ENCODE measurements at places on chromosomes 2 and 18.

- DNase-seq = no peak
Observed at GRCh38 chr2:75589391-75590105, 28.8 kb upstream of the EVA1A start.

- no peak for DNase-seq
Observed at GRCh38 chr2:111111101-111111755, 9.5 kb upstream of the BCL2L11 start.

DNA sequence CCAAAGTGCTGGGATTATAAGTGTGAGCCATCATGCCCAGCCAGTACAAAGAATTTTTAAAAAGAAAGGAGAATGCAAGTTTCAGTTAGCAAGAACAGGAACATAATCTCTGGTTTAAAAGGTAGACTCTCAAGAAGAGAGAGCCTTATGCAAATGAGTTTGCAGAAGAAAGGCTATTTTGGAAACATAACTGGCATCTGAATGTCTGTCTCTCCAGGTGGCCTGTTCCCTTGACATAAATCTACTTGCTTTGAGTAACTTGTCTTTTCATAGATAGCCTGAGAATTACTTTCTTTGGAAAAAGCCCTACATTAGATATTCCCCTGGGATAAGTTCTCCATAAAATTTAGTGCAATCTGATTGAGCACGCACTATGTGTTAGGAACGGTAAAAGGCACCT is 109.6 kb downstream of the ICOS start:
- no peak for DNase-seq

- no peak for DNase-seq
Observed at GRCh38 chr2:238119756-238120462, 18.6 kb upstream of the KLHL30 start.

GRCh38 chr2:83725735-83726134 is 733.3 kb downstream of the SUCLG1 start:
- DNase-seq = no peak

DNA sequence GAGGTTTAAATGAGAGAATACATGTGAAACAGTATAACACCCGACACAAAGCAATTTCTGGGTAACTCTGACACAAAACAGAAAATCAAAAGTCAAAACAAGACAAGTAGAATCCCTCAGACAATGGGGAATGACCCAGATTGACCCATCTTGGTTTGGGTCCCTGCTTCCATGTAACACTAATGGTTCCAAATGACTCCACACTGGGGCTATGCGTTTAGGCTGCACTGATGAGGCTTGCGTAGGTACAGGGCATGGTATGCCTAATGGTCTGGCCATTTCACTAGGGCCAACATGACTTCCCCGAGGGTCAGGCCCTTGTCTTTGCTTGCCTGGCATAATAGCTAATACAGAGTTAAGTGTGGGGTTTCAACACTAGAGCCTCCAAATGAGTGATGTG is 27.2 kb upstream of the NFE2L2 start:
- DNase-seq = no peak

DNA sequence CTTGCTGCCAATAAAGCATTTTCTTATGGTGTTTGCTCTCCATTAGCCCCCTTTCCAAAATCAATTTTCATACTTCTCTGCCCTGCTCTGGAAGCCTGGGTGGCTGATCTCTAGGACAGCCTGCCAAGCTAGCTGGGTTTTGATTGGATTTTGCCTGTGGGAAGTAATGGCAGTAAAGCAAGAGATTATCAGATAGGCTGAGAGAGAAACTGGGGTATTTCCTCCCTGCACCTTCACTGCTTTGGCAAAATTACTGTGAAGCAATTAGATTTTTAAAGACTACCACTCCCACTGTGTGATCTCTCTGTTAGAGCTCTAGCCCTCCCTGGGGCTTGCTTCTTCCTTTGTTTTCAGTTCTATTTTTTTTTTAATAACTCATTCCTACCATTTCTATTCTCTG is 223.8 kb downstream of the DLGAP1 start:
- DNase-seq = no peak

GRCh38 chr2:160522951-160523710 is 29.5 kb upstream of the RBMS1 start:
- no peak for DNase-seq

GRCh38 chr2:223626716-223627115 is 24.6 kb upstream of the SCG2 start:
- no peak for DNase-seq

DNA sequence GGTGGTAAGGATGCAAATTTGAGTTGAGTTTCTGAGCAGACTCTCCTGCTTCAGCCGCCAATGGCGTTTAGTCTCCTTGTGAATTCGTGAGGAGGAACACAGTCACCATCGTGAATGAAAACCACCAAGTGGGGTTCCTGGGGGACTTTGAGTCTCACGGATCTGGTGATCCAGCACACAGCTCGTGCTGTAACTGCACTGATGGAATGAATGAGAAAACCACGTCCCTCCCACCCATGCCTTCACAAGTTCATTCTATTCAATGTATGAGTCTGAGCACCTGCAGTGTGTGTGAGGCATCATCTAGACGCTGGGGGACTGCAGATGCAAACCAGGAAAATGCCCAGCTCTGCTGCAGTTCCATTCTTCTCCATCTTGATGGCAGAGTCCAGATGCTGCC is 127.9 kb downstream of the PIEZO2 start:
- no peak for DNase-seq

DNA sequence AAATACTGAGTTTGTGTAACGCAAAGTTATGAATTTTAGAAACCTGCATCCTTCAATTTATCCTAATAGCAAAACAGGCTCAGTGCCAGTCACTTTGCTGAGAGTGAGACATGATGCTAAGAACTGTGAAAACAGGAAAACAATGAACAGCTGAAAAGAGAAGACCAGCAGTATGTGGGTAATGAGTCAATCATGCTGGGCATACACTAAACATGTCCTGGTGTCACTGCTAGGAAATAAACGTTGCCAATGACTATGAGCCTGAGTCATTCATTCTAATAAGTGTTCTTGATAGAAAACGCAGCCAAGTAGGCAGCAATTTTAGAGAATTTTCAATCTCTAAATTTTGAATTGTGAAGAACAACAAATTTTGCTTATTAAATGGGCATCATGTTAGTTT is 237.3 kb downstream of the GALR1 start:
- DNase-seq = no peak

GRCh38 chr2:60849187-60849586 is 32.2 kb upstream of the REL start:
- no peak for DNase-seq

DNA sequence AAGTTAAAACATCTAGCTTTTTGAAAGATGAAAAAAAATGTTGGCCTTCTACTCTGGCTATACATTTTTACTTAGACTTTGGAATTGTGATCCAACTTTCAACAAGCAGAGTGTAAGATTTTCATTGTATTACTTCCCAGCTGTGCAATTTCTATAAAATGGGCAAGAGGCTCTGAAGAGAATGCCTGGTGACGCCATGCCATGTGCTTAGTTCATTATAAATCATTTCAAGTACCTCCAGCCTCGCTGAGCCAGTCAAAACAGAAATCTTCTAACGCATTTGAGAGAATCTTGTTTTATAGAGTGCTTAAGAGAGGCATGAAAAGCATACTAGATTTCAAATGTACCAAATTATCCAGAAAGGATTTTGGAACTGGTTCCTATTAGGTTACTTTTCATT is 10.1 kb upstream of the STK17B start:
- no peak for DNase-seq

GRCh38 chr18:13606604-13607254 is 119.6 kb downstream of the FAM210A start:
- DNase-seq = no peak

- no peak for DNase-seq
Observed at GRCh38 chr2:227627769-227628168, 10.5 kb downstream of the SCYGR4 start.

DNA sequence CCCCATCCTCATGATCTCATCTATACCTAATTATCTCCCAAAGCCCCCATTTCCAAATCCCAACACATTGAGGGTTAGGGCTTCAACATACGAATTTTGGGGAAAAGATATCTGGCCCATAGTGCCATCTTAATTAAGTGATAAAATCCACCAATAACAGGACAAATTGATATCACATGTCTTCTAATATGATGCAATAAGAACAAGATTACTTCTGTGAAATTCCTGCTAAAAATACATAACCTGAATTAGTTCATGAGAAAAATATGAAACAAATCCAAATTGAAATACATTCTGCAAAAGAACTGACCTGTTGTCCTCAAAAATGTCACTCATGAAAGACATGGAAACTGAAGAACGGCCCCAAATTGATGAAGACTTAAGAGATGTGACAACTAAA is 28.8 kb downstream of the FOXI3 start:
- DNase-seq = no peak

DNA sequence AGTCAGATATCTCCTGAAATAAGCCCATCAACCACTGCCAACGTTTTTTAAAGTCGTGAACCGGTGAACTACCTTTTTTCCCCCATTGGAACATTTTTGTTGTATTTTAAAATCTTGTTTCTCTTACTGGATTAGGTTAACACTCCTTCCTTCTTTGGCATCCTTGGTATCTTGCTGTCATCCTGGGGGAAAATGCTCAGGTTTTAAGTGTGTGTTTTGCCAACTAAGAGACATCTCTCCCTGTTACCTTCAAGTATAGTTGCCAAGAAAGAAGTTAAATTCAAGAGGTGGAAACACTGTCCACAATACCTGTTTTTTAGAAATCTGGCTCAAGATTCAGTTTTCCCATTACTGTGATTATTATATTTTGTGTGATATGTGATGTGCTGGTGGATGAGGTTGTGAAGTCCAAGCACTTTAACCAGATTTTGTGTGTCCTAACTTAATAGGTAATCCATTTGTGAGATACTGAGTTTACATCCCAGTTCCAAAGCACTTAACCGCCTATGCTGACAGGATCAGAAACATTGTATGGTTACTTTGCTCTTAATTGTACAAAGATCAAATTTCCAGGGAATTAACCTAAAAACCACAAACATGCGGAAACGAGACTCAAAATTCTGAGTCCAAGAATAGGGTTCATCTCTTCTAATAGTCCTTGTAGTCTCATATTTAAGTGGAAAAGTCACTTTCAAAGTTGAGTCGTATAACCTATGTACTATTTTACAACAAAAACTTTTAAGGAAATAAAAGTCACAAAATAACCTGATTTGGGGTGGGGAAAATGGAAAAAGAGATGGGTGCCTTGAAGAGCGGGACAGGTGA is 1.3 kb upstream of the SP3 start:
- no peak for DNase-seq

DNA sequence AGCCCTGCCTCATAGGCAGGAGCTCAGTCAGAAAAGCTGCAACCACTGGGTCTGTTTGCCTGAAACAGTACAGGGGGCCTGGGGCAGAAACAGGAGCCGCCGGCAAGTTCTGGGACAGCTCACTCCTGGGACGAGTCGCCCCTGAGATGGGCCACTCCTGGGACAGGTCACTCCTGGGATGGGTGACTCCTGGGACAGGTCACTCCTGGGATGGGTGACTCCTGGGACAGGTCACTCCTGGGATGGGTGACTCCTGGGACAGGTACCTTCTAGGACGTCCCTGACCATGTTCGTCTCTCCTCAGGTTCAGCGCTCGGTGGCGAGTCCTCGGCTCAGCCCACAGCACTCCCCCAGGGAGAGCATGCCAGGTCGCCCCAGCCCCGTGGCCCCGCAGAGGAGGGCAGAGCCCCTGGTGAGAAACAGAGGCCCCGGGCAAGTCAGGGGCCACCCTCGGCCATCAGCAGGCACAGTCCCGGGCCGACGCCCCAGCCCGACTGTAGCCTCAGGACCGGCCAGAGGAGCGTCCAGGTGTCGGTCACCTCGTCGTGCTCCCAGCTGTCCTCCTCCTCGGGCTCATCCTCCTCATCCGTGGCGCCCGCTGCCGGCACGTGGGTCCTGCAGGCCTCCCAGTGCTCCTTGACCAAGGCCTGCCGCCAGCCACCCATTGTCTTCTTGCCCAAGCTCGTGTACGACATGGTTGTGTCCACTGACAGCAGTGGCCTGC is 51.8 kb downstream of the NTSR2 start:
- DNase-seq = no peak

GRCh38 chr18:58754544-58755068 is 83.3 kb downstream of the MALT1 start:
- no peak for DNase-seq

- no peak for DNase-seq
Observed at GRCh38 chr2:207219676-207220501, 54.1 kb upstream of the KLF7 start.

- no peak for DNase-seq
Observed at GRCh38 chr2:152309352-152310214, 25.4 kb upstream of the FMNL2 start.

GRCh38 chr2:6370753-6371551 is 494.8 kb downstream of the CMPK2 start:
- DNase-seq = no peak

GRCh38 chr2:27522400-27522945 is 25.8 kb downstream of the GCKR start:
- DNase-seq = no peak

DNA sequence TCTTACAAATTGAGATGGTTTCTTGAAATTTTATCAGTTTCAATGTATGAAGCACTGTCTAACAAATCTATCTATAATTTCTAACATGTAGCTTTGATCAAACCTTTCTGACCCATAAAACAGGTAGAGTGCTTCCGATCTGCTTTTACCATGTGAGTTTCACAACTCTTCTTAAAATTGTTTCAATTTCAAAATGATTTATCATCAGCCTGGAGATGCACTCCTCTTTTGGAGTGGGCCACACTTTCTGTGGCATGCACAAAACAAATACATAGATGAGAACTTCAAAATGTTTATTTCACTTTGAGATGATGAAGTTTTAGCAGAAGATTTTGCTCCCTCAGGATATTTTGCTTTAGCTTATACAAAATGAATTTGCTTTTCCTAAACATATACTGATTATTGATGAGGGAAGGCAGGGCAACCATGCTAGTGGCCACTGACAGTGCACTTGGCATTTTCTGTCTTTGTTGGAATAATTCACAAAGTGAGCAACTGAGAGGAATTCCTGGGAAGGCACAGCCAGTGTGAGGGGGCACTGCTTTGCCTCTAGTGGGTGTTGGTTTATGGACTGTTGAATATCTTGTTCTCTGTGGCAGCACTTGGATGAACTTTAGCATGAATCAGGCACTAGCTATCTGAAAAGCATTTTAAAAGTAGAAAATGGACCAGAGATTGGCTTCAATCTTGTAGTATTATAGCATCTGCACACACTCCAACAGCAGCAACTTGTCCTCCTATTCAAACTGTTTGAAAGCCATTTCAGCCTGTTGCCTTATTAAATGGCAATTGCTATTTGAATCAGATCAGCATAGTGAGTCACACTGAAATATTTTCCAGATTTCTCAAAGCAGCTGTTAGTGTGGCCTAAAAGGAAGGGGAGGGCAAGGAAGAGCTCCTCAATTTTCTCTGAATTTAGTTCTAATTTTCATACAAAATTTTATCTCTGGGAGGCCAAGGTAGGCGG is 193.2 kb downstream of the CCDC85A start:
- DNase-seq = no peak

- DNase-seq = no peak
Observed at GRCh38 chr2:27990030-27990590, 99.6 kb downstream of the BABAM2 start.

GRCh38 chr2:65491381-65491905 is 59.0 kb upstream of the SPRED2 start:
- DNase-seq = no peak

GRCh38 chr18:33951031-33951430 is 273.7 kb downstream of the NOL4 start:
- no peak for DNase-seq

GRCh38 chr2:189579585-189580186 is 900 bp downstream of the SLC40A1 start:
- DNase-seq = no peak

- DNase-seq = no peak
Observed at GRCh38 chr2:55923091-55923981, at the start of gene EFEMP1. EFEMP1 (minus strand) TSS chr2:55923782; CDS start chr2:55922440, 1,342 bp downstream.

All from central memory CD4-positive, alpha-beta T cell (primary cell).